ENCODE measurements at places on chromosomes 6 and 20. TPM values are rescaled to one million over a fixed set of nuclear protein-coding genes. Genes with fewer than 3 reads are reported as not detected.

- no peak for DNase-seq
Observed at GRCh38 chr6:13411484-13411883, 75.9 kb downstream of the GFOD1 start.

GRCh38 chr6:150567380-150567779 is 32.3 kb upstream of the PLEKHG1 start:
- DNase-seq = no peak

DNA sequence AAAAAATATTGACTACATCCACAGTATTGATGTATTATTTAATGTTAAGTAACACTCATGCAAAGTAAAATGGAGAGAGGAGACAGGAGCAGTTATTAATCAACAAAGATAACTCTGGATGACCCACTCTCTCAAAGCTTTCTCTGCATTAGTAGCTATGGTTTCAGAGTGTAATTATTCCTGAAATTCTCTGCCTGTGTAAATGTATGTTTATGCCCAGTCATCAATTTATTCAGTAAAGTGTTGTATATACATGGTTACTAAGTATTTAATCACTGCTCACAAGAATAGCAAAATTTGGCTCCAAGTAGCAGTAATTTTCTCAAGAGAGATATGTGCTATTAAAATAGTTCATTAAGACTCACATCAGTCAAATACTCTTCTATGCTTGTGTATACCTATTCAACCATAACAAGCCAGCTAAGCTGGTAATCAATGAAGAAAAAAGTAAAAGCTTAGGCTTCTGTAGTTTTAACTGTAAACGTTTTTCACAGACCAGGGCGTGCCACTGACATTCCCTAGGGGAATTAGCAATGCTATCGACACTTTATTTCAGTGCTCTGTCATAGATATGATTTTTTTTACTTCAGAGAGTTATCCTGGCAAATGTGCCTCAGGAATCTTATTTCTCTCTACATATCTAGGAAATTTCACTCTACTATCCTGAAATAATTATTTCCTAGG is 54.0 kb upstream of the RAB32 start:
- no peak for DNase-seq

DNA sequence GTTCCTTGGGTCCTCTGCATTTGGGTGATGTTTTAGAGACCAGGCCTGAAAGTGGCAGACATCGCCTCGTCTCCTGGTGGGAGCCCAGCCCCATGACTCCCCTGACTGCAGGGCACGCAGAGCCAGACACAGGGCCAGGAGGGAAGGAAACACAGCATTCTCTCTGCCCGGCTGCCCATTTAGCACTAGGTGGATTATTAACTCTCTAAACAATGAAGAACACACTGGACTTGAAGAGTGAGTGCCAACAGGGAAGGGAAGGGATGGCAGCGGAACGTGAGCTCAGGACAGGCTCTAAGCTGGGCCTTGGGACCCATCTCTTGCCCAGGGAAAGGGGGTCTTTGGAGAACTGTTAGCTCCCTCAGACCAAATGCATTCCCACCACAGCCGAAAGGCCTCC is 80.4 kb downstream of the TBXT start:
- no peak for DNase-seq

DNA sequence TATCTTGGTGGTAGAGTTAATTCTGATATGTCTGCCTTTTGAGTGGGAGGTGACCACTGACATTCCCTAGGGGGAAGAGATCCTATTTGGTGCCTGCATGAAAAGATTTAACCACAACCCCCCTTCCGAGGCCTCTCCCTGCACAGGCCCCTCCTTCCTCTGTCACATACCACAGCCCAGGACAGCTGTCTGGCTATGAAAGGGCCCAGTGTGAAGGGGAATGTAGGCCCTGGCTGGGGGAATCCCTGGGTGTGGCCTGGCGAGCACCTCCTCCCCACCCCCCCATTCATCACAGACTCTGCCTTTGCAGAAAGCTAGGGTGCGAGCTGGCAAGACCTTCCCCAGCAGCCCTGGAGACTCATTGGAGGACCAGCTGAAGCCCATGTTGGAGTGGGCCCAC is 27.4 kb upstream of the MAPRE1 start:
- no peak for DNase-seq

The ETV7 gene
- not detected for polyA plus RNA-seq

GRCh38 chr20:17406051-17406590 is 125.1 kb downstream of the BFSP1 start:
- no peak for DNase-seq

- no peak for DNase-seq
Observed at GRCh38 chr6:445571-446417, 54.2 kb downstream of the IRF4 start.

DNA sequence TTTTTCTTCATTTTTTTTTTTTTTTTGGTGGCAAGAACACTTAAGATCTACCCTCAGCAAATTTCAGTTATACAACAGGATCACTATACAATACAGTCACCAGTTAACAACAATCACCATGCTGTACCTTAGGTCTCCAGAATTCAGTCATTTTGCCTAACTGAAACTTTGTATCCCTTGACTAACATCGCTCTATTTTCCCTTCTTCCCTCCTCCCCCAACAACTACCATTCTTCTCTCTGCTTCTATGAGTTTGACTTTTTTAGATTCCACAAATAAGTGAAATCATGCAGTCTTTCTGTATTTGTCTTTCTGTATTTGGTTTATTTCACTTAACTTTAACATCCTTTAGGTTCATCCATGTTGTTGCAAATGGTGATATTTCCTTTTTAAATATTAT is 42.4 kb upstream of the DOK5 start:
- DNase-seq = no peak

- no peak for DNase-seq
Observed at GRCh38 chr6:8392569-8392968, 42.8 kb downstream of the SLC35B3 start.

The OPRM1 gene
- 0.08 TPM for polyA plus RNA-seq

The C6orf15 gene
- not detected for polyA plus RNA-seq

- no peak for DNase-seq
Observed at GRCh38 chr20:64102647-64103354, 4.6 kb downstream of the NPBWR2 start.

- no peak for DNase-seq
Observed at GRCh38 chr6:98871057-98871456, 36.7 kb downstream of the POU3F2 start.

The ASIP gene
- polyA plus RNA-seq = 0.70 TPM

- no peak for DNase-seq
Observed at GRCh38 chr6:12186528-12186927, 103.6 kb upstream of the EDN1 start.

GRCh38 chr20:13212750-13213149 is 8.3 kb upstream of the ISM1 start:
- no peak for DNase-seq

DNA sequence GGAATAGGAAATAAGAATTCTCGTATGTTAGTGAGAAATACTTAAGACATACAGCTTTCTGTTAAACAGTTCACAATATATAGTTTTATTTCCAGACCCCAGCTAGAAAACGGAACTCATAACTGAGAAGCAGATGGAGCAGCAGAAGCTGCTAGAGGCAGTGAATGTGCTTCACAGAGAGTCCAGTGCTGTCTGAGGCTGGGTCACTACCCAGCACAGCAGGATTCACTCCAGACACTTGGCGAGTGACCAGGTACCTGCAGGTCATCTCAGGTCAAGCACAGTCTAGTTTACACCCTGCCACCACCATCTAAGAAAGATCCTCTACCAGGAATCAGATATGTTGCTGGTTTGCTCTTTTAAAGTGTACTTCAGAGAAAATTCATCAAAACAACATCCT is 243.1 kb upstream of the RAB32 start:
- DNase-seq = no peak

The ACSS1 gene
- 28.4 TPM for polyA plus RNA-seq

DNA sequence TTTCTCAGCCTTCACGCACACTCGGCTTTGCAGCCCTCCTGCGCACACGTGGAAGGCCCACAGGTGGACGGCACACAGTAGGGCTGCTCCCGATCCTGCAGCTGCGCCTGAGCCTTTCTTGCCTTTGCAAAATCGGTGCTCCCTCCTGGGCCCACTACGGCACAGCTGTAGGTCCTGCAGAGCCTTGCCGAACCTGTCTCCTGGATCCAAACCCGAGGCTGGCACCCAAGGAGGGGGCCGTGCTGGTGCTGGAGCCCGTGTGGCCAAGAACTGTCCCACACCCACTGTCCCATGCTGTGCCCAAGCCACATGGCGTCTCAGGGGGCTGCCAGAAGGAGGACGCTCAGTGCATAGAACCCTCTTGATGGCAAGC is 227.4 kb downstream of the TTLL2 start:
- no peak for DNase-seq

The PARD6B gene
- polyA plus RNA-seq = 30.2 TPM

Measured in left kidney (tissue), 8 donors.